ENCODE measurements at places on chromosomes 6 and 20.

DNA sequence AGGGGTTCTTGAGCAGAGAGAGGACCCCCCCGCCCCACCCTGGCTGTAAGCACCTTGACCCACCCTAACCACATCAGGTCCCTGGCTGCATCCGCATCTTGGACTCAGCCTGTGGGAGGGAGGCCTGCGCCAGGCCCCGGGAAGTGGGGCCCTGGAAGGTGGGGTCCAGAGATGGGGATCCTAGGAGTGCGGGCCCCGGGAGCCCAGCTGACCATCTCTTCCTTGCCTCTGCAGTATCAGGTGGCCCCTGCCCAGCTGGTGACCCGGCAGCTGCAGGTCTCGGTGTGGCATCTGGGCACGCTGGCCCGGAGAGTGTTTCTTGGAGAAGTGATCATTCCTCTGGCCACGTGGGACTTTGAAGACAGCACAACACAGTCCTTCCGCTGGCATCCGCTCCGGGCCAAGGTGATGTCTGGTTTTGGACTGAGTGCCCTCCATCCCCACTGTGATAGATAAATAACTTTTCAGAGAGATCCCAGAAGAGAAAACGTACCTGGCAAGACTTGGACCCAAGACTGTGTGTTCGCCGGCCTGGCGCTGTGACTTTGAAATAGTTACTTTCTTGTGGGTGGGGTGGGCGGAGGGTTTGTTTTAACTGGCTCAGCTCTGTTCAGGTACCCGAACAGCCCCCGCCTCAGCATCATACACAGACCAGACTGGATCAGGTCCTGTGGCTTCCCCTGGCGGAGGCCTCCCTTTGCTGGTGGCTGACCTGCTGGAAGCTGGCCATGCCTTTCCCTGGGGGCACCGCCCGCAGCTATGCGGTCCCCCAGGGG is 62.0 kb downstream of the EZR start:
- no peak for DNase-seq

GRCh38 chr6:41801380-41801779 is 13.9 kb downstream of the TOMM6 start:
- no peak for DNase-seq

DNA sequence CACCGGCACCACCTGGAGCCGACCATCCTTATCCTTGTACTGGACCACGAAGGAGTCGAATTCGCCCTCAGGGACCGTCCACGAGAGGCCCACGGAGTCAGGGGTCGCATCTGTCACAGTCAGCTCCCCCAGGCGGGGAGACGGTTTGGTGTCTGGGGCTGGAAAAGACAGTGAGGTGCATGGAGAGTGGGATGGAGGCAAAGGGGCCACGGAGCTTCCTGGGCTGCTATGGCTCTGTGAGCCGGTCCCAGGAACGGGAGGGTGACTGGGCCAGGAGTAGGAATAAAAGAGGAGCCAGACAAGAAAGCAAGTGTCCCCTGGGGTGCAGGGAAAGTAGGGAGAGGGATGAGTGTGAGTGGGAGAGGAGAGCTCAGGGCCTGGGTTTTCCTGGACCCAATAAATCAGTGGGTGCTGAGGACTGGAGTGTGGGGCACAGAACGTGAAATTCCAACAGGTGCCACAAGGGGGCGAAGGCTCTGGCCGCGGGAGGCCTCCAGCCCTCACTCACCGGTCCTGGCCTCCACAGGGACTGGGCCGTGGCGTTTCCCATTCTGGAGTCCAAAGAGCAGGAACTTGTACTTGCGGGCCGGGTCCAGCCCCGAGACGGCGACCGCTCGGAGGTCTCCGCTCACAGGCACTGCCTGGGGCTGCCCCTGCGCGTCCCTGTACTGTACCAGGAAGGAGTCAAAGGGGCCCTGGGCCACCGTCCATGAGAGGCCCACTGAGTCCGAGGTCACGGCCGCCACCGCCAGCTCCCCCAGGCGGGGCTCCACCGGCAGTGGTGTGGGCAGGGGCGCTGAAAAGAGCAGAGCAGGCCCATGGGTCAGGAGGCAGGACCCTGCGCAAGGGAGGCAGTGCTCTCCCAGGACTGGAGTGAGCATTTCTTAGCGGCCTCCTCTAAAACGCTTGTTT is 9.9 kb downstream of the CYP21A2 start:
- DNase-seq: peak; percentile 60

- no peak for DNase-seq
These were observed 413.0 kb downstream of the BMP2 start for GRCh38 chr20:7180256-7181045.

GRCh38 chr6:85408039-85408438 is 41.8 kb upstream of the NT5E start:
- no peak for DNase-seq

DNA sequence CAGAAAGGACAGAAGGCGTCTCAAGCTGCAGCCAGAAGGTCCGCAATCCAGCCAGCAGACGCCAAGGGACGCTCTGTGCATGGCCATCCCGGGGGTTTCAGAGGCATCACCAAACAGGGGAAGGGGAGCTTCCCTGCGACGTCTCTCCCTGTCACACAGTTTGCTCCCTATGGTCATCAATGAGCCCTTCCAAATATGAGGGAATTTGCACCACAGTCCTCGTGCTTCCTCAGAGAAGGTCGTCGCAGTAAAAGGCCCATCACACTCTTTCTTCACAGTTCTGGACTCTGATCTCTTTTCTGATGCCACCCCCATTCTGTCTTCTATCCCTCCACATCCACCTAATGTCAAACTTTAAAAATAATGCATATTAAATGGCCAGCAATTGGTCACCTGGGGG is 10.2 kb upstream of the FOXC1 start:
- no peak for DNase-seq

GRCh38 chr6:51303338-51303737 is 484.7 kb downstream of the TFAP2B start:
- DNase-seq: no peak

DNA sequence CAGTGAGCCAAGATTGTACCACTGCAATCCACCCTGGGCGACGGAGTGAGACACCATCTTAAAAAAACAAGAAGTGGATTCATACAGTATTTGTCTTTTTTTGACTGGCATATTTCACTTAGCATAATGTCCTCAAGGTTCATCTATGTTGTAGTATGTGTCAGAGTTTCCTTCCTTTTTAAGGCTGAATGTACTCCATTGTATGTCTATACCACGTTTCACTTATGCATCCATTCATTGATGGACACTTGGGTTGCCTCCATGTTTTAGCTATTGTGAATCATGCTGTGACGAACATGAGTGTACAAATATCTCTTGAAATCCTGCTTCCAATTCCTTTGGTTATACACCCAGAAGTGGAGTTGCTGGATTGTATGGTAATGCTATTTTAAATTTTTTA is 28.9 kb upstream of the FAM83D start:
- DNase-seq: no peak

DNA sequence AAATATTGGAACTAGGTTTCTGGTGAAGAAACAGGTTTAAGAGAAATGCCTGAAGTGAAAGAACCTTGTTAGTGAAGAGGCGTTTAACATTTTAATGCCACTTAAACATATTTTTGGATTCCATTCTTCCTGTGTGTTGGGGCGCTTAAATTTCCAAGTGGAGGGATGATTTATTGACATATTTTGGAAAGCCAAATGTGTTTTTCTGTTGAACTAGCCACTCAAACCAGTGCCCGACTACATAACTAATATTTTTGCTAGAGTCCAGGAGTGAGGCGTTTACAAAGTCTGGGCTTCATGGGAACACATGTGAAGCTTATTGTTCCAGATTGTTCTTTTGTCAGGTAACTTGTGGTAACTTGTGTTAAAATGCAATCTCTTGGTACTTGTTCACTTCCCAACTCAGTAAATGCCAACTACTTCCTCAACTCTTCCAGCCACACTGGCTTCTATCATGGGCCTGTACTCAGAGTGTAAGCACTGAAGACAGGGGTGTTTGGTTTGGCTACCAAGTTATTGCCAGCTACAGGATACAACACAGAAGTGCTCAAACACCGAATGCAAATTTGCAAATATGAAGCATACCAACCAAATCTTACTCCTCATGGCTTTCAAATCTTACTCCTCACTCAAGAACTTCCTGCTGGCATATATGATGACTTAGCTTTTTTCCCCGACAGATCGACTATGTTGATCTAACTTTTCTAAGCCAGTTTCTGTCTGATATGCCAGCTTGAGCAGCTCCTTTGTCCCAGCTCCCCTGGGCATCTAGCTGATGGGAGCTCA is 2.0 kb upstream of the ZNFX1 start:
- DNase-seq: no peak

DNA sequence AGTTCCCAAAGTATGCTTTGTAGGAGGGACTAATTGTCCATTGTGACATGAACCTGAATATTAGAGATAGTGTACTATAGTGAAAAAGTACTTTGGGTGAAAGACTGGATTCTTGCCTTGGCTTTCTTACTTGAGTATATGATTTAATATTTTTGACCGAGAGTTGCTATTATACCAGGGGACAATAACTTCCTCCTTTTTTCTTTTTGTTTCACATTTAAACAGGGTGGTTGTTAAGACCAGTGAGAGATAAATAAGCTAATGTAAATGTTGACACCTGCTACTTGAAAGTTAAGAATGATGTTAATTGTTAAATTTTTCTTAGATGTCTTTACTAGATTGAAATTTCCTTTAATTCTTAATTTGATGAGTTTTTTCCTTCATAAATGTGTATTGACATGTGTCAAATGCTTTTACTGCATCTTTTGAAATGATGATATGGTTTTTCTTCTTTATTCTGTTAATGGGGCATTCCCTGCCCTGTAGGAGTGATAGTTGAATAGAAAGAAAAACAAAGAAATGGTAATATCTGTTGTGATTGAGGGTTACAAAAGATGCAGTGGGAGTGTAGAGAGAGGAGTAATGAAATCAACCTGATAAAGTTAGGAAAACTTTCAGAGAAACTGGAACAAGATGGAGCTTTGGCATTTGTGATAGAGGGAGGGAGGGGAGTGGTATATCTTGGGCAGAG is 48.4 kb downstream of the ZFAND3 start:
- DNase-seq: peak; percentile 13

DNA sequence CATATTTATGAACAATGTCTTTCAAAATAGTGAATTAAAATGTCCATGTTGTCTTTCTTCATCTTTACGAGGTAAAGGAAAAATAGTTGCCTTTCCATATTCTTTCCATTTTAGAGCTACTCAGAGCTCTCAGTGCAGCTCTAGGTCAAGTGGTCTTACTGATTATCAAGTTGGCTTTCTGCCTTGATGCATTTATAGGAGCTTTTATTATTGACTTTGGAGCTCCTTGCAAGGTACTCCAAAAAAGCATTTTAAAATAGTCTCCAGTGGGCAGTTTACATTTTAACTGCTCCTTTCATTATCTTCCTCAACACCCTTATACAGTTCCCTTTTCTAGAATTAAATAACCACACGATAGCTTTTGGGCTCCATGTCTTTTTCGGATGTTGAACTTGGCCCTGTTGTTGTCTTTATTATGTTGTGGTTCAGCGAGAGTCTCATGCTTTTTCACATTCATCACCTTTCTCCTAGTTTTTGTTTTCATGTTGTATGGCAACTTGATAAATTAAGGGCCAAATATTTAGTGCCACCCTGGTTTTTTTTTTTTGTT is 122.9 kb downstream of the CLIC5 start:
- no peak for DNase-seq

DNA sequence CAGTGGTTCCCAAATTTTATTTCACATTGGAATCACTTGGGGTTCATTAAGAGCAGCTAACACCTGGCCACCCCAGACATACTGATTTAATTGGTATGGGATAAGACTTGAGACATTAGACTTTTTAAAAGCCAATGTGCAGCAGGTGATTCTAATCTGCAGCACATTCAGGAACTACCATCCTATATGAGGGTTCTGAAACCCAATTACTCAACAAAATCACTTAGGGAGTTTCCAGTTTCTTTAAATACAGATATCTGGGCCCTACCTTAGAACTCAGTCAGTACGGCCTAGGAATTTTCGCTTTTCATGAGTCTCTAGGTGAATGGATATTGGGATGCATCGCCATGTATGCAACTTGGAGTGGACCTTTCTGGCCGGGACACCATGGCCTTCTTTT is 24.0 kb upstream of the L3MBTL3 start:
- no peak for DNase-seq

GRCh38 chr6:98839781-98840361 is 5.5 kb downstream of the POU3F2 start:
- no peak for DNase-seq

DNA sequence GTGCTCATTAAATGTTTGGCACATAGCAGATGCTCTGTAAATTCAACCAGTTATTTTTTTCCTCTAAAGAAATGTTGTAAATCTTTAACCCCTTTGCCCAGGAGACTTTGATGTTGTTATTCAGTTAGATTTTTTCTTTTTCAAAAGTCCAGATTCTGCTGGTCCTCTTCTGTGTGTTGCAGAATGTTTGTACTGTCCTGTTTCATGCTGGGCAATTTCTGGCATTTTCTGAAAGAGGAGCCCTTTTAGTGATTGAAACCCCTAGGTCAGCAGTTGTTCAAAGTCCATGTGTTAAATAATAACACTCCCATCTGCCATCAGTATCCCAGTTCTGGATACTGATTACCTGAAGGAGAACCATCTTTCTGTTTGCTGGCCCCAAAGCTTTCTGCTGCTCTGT is 1.3 kb upstream of the SLC17A1 start:
- DNase-seq: no peak

- no peak for DNase-seq
These were observed 185.4 kb upstream of the GRIK2 start for GRCh38 chr6:101208152-101208551.

DNA sequence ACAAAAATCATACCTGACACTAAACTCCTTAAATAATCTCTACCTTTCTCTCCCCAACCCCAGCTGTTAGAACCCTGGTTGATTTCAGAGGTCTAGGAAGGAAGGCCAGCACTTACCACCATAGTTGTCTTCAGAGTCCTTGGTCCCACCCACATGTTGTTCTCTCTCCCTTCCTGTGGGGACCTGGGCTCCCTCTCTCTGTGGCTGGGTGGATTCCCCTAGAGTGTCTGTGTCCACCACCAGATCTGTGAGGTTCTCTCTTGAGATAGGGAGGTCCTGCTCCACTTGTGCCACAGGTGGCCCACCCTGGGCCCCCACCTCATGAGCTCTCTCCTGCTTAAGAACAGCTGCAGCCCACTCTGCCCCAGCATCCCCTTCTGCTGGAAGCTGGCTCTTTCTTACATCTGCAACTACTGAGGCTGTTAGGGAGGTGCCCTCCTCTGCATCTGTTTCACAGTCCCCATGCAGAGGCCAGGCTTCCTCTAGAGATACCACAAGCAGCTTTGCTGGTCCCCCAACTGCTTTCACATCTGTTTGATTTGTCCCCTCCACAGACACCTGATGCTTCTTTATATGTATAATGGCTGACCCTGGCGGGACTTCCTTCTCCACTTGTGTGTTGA is 5.2 kb downstream of the MDC1 start:
- peak; percentile 53 for DNase-seq

GRCh38 chr6:72835749-72836148 is 213.9 kb downstream of the KCNQ5 start:
- no peak for DNase-seq

GRCh38 chr6:144283646-144284477 is 1.3 kb upstream of the UTRN start:
- no peak for DNase-seq

- no peak for DNase-seq
These were observed 26.1 kb upstream of the F13A1 start for GRCh38 chr6:6346427-6347023.

DNA sequence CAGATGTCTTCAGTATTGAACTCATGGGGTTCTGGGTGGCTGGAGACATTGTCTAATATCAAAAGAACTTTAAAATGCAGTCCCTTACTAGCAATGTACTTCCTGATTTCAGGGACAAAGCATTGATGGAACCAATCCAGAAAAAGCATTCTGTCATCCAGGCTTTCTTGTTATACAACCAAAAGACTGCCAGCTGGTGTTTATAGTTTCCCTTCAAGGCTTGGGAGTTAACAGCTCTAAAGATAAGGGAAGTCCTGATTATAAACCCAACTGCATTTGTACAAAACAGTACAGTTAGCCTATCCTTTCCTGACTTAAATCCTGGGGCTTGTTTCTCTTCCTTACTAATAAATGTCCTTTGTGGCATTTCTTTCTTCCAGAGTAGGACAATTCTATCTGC is 160.0 kb downstream of the COL21A1 start:
- DNase-seq: no peak
